CD8-positive, alpha-beta T cell (primary cell): ENCODE measurements at places on chromosomes 1 and 21. TPM values are rescaled to one million over a fixed set of nuclear protein-coding genes. Genes with fewer than 3 reads are reported as not detected.

RGS16 gene
- 11.6 TPM for total RNA-seq

GRIK3 gene
- not detected for total RNA-seq

UFC1 gene
- 96.6 TPM for total RNA-seq

GBP4 gene
- 17.5 TPM for total RNA-seq
